NCI-H1092 treated with DMSO at 0.1 percent for 48 hours (cell line): ENCODE measurements at places on chromosomes 7 and 10.

- peak; percentile 18 for DNase-seq
Measured at GRCh38 chr10:124903111-124903510, 38.8 kb upstream of the ZRANB1 start.

DNA sequence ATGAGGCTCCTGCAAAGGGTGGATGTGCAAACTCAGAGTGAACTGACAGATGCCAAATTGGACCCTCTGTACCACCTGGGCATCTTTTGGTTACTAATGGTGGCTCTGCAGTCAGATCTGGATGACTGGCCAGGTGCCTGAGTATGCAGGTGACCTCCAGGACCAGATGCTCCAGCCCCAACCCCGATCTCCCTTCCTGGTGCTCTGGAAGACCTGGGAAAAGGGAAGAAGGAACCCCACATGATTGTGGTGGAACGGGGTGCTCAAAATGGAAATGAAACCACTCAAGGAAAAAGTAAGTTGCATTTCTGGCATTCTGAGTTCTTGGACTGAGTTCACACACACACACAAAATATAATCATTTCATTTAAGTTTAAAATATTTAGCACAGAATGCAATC lies 9.8 kb upstream of the AEBP1 start:
- DNase-seq, result no peak

DNA sequence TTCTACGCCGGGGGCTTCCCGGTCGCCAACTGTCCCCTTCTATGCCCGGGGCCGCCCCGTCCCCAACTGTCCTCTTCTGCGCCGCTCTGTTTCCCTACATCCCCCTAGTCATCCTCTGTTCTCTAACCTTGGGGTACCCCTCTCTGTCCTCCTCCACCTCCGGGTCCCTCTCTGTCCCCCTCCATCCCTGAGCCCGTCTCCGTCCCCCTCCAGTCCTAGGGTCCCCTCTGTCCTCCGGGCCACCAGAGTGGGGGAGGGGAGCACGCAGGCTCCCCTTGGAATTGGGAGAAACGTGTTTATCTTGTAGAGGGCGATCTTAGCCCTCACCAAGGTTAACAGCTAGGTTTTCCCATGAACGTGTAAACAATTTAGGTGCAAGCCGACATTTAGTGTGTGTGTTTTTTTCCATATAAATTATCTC lies 852 bp upstream of the KLF6 start:
- DNase-seq, result peak; percentile 51

DNA sequence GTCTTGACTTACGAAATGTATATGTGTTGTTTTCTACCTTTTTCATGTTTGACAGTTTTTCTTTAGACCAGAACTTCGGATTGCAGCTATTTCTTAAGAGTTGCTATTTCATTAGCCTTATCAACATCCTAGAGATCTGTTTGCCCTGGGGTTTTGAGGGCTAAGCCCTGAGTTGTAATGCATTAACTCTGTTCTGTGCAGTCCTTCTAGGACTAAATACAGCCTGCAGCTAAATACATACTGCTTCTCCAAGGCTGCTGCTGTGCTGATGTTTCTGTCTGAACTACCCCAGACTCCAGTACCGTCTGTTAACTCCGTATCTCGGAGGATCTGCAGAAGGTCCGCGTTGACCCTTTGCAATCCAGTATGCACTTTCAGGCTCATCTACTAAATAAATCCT lies 26.5 kb downstream of the KIAA1217 start:
- no peak for DNase-seq
